ENCODE measurements at places on chromosomes 4 and X.

- no peak for DNase-seq
Observed at GRCh38 chrX:24478509-24478908, 13.4 kb downstream of the PDK3 start.

- no peak for DNase-seq
Observed at GRCh38 chr4:142408003-142408441, 438.1 kb downstream of the INPP4B start.

GRCh38 chrX:5726224-5726623 is 502.4 kb downstream of the NLGN4X start:
- DNase-seq = peak; percentile 0

DNA sequence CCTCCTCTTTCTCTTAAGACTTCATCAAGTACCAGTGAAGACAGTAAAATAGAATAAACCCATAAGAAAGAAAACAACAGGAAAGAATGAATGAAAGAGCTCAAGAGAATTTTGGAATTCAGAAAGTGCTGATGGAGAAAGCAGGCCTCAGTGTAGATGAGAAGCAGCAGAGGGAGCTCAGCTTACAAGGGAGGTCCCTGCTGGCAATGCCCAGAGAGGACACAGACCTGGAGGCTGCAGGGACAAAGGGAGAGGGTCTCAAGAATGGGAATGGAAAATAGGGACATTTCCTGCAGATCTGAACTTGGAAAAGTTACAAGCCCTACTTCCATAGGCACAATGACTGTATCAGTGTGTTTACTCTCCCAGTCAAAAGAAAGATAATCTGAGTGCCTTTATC is 64.5 kb upstream of the MAGEA10 start:
- no peak for DNase-seq

DNA sequence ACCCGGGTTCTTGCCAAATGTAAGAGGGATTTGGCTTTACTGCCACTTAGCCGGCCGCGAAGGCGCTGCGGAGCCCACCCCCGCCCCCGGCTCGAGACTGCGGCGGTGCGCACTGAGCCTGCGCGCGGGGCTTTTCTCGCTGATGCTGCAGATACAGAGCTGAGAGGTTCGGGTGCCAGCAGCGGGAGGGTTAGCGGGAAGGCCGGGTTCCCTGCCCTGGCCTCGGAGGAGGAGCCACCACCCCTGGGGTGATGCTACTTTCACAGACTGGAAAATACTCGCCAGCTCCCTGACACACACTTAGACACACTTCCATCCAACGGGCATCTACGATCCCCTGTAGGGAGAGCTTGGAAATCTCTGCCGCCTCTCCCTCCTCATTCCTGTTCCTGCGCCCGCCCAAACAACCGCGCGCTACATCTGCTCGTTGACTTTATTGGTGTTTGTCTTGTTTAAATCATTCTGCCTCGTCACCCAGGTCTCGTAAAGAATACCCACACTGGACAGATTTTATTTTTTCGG is 2.1 kb upstream of the PCDH7 start:
- DNase-seq = no peak

- DNase-seq = no peak
Observed at GRCh38 chr4:80096175-80096850, 23.3 kb upstream of the ANTXR2 start.

GRCh38 chrX:56790778-56791177 is 61.7 kb downstream of the NBDY start:
- no peak for DNase-seq

GRCh38 chrX:116236666-116237065 is 66.1 kb downstream of the AGTR2 start:
- DNase-seq = no peak

DNA sequence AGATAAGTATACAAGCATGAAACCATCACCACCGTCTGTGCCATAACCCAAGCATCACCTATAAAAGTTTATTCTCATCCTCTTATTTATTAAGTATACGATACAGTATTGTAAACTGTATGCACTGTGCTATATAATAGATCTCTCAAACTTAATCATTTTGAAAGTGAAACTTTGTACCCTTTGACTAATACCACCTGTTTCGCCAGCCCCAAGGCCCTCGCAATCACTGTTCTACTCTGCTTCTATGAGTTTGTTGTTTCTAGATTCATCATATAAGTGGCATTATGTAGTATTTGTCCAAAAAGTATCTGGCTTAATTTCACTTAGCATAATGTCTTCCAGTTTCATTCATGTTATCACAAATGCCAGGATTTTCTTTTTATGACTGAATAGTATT is 72.1 kb upstream of the DOCK11 start:
- no peak for DNase-seq

Measured in AG04449 (cell line).